ENCODE measurements at places on chromosomes 11 and 22.

DNA sequence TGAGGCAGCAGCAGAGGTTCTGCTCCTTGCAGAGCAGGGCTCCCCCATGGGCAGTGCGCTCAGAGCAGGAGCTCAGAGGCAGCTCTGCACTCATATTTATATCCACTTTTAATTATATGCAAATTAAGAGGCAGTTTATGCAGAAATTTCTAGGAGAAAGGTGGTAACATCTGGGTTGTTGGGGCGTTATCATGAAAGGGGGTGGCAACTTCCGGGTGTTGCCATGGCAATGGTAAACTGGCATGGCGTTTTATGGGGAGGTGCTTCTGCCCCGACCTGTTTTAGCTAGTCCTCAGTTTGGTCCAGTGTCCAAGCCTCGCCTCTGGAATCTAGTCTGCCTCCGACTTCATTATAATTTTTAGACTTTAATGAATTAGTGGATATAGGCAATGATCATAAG is 1191.7 kb downstream of the TBC1D22A start:
- DNase-seq, result no peak

GRCh38 chr11:68446046-68446725 is 14.4 kb upstream of the PPP6R3 start:
- no peak for DNase-seq

GRCh38 chr11:17699147-17700114 is 19.9 kb upstream of the MYOD1 start:
- DNase-seq, result no peak

- DNase-seq, result no peak
Observed at GRCh38 chr11:360326-361280, 8.7 kb upstream of the B4GALNT4 start.

- DNase-seq, result no peak
Observed at GRCh38 chr11:1876361-1877063, 15.2 kb downstream of the PRR33 start.
